ENCODE measurements at places on chromosomes 1 and 21. TPM values are rescaled to one million over a fixed set of nuclear protein-coding genes. Genes with fewer than 3 reads are reported as not detected.

Gene B3GALT5
- 1.1 TPM for total RNA-seq

Gene ACADM
- total RNA-seq: 71.5 TPM

DNA sequence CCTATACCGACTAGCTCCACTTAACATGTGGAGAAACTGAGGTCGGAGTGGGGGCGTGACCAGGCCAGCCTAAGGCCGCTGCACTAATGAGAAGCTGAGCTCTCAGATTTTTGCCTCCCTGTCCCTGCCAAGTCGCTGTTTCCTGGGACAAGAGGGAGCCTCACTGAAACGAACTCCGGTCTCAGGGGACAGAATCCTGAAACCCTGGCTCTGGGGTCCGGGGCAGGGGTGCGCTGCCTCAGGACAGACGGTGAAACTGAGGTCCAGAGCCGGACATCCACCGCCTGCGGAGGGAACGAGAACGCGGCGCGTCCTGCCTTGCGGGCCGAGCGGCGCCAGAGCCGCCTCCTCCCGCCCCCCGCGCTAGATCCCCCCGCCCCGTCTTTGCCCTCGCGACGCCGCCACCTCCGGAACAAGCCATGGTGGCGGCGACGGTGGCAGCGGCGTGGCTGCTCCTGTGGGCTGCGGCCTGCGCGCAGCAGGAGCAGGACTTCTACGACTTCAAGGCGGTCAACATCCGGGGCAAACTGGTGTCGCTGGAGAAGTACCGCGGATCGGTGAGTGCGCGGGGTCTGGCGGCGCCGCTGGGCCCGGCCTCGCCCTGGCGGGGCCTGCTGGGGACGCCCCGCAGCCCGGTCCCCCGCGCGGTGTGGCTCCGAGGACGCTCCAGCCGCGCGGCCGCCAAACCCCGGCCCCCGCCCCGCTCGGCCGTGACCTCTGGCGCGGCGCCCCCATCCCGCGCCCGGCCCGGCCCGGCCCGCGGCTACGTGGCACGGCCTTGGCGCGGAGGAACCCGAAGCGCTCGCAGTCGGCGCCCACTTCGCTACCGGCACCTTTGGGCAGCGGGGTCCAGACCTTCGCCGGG lies at the start of gene GPX7:
Gene GPX7, plus strand, starts transcription at position 381 of the 865 bp plus-strand sequence. Its CDS starts 39 bp downstream, at position 420.
- peak within 1 kb of the TSS; percentile 86 for H3K27ac ChIP-seq
- DNase-seq: peak; percentile 65
- peak within 1 kb of the TSS; percentile 69 for H3K4me3 ChIP-seq
- H3K4me1 ChIP-seq: peaks cover 13% of the 10 kb centered on the region

Gene HRNR
- total RNA-seq: not detected

DNA sequence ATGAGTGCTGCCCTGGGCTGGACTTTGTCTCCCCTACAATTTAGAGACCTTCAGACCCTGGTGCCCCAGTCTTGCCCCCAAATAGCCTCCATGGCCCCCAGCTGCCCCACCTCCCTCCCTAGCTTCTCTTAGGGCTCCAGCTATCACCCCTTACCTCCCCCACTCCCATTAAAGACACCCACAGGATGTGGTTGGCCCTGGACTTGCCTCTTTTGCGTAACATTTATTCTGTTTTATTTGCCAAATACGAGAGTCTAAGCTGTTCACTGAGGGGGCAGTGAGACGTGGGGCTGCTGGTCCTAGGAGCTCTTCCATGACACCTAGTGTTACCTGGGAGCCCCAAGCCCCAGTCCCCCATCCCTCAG lies 4.5 kb downstream of the ZC3H12A start:
- no peak for DNase-seq
- H3K27me3 ChIP-seq: no peaks in the 10 kb centered on the region
- H3K27ac ChIP-seq: peak overlapping the region; percentile 95
- H3K4me1 ChIP-seq: peaks cover 30% of the 10 kb centered on the region
- no peak overlapping the region for H3K4me3 ChIP-seq

Gene TRIM67
- total RNA-seq: 0.09 TPM

DNA sequence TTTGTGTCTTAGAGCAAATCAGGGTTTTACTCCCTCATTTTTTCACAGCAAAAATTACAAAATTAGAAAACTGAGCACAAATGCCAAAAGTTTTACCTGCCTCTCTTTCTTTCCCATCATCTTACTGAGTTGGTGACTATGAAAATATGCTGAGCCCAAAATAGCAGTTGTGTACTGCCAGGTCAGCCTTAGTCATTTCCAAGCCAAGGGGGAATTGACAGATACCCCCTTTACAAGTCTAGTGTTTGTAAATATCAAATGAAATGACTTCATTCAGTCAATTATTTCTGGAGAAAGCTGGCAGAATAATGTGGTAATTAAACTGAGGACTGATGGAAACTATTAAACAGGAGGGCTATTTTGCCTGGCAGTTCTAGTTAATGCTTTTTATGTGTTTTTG lies 11.4 kb upstream of the GORAB start:
- H3K27ac ChIP-seq: no peak overlapping the region
- H3K27me3 ChIP-seq: peaks cover 3% of the 10 kb centered on the region
- no peaks in the 10 kb centered on the region for H3K36me3 ChIP-seq
- H3K4me3 ChIP-seq: no peak overlapping the region

GRCh38 chr1:73326663-73327062 lies 871.3 kb downstream of the LRRIQ3 start:
- H3K27ac ChIP-seq: no peak overlapping the region
- H3K4me1 ChIP-seq: no peaks in the 10 kb centered on the region
- H3K27me3 ChIP-seq: no peaks in the 10 kb centered on the region
- no peak for DNase-seq
- no peaks in the 10 kb centered on the region for H3K36me3 ChIP-seq
- no peak overlapping the region for H3K4me3 ChIP-seq

GRCh38 chr1:210677533-210677932 lies 348.8 kb downstream of the HHAT start:
- H3K36me3 ChIP-seq: no peaks in the 10 kb centered on the region
- H3K4me1 ChIP-seq: no peaks in the 10 kb centered on the region
- no peaks in the 10 kb centered on the region for H3K27me3 ChIP-seq
- H3K4me3 ChIP-seq: no peak overlapping the region
- H3K27ac ChIP-seq: no peak overlapping the region

Gene BRDT
- 0.15 TPM for total RNA-seq

DNA sequence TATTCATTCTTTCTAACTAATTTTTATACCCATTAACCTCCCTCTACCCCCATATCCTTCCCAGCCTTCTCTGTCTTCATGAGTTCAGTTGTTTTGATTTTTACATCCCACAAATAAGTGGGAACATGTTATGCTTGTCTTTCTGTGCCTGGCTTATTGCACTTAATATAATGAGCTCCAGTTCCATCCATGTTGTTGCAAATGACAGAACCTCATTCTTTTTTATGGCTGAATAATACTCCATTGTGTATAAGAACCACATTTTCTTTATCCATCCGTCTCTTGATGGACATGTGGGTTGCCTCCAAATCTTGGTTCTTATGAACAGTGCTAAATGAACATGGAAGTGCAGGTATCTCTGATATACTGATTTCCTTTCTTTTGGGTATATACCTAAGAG lies 21.5 kb downstream of the AGPAT3 start:
- no peaks in the 10 kb centered on the region for H3K27me3 ChIP-seq
- no peaks in the 10 kb centered on the region for H3K4me1 ChIP-seq
- no peak for DNase-seq
- H3K36me3 ChIP-seq: no peaks in the 10 kb centered on the region

Gene CERS2
- 237 TPM for total RNA-seq

Gene OR10Z1
- total RNA-seq: not detected

GRCh38 chr1:65026235-65026634 lies 59.9 kb upstream of the JAK1 start:
- H3K36me3 ChIP-seq: peaks cover 2% of the 10 kb centered on the region
- no peaks in the 10 kb centered on the region for H3K4me1 ChIP-seq
- DNase-seq: no peak
- H3K4me3 ChIP-seq: no peak overlapping the region

DNA sequence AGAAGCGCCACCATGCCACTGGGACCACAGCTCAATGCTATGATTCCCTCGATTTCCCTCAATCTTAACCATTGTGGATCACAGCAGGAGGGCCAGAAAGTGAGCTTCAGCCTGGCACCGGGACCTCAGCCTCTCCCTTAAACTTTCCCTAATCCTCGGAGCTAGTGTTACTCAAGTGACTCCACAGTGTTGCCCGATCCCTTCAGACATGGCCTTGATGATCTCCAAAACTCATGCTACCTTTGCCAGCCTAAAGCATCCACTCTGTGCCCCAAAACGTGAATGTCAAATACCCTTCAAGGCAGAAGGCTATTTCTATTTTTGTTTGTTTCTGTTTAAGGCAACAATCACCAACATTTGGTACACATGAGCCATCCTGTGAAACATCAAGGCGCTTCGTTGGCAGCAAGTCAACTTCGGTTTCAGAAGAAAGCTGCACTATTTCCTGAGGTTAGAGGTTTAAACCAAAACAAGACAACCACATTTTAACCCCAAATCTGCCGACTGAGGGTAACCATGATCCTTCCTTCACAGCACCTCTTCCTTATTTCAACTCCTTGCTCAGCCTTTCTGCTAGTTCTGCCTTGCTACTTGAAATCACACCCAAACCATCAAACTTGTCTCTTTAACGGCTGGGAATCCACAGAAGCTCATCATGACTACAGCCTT lies 94.4 kb upstream of the KRTAP19-8 start:
- no peak overlapping the region for H3K27ac ChIP-seq
- H3K4me3 ChIP-seq: no peak overlapping the region
- no peaks in the 10 kb centered on the region for H3K36me3 ChIP-seq
- peaks cover 10% of the 10 kb centered on the region for H3K4me1 ChIP-seq
- DNase-seq: peak; percentile 55

GRCh38 chr1:228397966-228398365 lies 8.7 kb downstream of the TRIM11 start:
- peaks cover 16% of the 10 kb centered on the region for H3K36me3 ChIP-seq
- H3K4me3 ChIP-seq: no peak overlapping the region
- H3K27me3 ChIP-seq: no peaks in the 10 kb centered on the region
- no peak overlapping the region for H3K27ac ChIP-seq

DNA sequence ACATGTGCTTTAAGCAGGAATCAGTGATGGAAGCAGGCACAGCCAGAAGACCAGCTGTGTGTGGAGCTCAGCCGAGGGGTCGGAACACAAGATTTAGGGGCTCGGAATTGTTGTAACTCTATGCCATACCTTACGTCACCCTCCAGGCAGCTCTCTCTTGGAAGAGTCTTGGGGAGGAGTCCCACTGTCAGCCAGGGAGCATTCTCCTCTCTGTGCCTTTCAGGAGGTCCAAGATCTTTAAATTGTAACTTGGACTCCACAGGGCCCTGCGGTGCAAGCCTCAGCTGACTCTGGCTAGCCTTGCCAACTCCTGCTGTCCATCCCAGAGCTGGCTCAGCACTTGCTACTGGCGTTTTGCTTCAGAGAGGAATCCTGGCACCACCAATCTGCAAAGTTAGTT lies 26.4 kb upstream of the ROR1 start:
- H3K4me3 ChIP-seq: no peak overlapping the region
- H3K4me1 ChIP-seq: peaks cover 15% of the 10 kb centered on the region
- no peak overlapping the region for H3K27ac ChIP-seq
- no peaks in the 10 kb centered on the region for H3K36me3 ChIP-seq
- H3K27me3 ChIP-seq: no peaks in the 10 kb centered on the region

Gene LEFTY2
- total RNA-seq: 0.48 TPM
